Thyroid gland (tissue), 4 donors: ENCODE measurements at places on chromosomes 4 and X. TPM values are rescaled to one million over a fixed set of nuclear protein-coding genes. Genes with fewer than 3 reads are reported as not detected.

Gene TIGD4
- total RNA-seq = 1.8 TPM

Gene NAA11
- not detected for total RNA-seq

DNA sequence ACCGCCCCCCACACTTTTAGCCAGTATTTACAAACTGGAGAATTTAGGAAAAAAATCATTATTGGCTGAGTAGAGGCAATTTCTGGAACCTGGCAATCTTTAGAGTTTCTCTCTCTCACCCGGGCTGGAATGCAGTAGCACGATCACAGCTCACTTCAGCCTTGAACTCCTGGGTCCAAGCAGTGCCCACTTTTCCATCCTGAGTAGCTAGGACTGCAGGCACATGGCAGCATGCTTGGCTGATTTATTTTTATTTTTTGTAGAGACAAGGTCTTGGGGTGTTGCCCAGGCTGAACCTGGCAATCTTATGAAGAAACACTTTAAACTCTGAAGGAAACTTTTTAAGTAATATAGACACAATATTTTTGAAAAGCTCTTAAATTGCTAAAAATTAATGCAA is 120.1 kb downstream of the AFF1 start:
- DNase-seq = peak; percentile 68

Gene CFAP99
- 1.9 TPM for total RNA-seq

Gene SPANXA2
- not detected for total RNA-seq

- no peak for DNase-seq
These were observed 212.0 kb downstream of the DHX15 start for GRCh38 chr4:24372341-24372740.

DNA sequence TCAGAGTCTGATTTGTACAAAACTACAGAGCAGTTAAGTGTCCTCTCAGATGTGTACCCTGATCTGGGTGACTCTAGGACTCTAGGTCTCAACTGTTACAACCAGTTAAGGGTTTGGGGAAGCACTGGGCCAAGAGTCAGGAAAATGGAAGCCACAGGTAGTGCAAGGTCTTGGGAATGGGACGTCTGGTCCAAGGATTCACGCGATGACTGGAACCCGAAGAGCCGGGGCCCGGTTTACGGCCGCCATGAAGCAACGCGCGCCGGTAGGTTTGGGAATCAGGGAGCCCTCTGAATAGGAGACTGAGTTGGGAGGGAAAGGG is 321 bp upstream of the HPRT1 start:
- no peak for DNase-seq

Gene EDA
- 27.0 TPM for total RNA-seq

DNA sequence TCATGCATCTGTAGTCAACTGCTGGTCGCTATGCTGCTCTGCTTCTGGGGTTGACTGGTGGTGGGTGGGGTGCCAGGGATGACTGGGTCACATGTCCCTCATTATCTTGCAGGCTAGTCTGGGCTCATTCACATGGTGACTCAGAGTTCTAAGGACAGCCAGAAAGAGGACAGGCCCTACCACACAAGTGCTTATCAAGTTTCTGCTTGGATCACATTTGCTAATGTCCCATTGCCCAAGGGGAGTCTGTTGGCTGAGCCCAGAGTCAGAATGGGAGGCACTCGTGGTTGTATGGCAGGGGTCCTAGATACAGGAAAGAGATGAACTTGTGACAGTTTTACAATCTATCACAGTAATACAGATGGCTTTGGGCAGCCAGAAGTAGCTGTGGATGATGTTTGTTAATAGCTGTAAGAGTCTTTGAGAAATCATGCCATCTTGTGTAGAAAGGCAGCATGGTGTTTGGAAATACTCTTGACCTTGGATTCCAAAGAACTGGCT is 221.3 kb downstream of the GPAT3 start:
- DNase-seq = no peak

DNA sequence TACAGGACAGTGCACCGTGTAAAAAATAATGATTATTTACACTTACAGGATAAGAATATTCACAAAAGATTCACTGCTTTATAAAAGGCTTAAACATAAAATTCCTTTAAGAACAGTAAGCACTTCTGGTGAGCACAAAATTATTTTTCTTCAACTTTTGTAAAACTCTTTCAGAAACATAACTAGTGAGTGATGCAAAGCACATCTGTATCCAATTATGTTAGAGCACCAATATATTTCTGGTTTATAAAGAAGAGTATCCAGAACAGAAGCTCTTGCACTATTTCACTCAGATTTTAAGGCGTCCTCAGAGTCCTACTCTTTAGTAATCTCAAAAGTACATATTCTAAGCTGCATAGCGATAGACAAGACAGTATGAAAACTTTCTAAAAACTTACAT is 276.0 kb downstream of the C4orf33 start:
- no peak for DNase-seq

DNA sequence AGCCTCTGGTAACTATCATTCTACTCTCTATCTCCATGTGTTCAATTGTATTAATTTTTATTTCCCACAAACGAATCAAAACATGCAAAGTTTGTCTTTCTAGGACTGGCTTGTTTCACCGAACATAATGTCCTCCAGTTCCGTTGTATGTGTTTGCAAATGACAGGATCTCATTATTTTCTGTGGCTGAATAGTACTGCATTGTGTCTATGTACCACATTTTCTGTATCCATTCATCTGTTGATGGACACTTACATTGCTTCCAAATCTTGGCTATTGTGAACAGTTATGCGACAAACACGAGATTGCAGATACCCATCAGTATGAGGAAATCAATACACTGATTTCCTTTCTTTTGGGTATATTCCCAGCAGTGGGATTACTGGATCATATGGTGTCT is 8.4 kb upstream of the LDOC1 start:
- DNase-seq = no peak

Gene ATOH1
- not detected for total RNA-seq

GRCh38 chr4:180564026-180564425 is 1679.2 kb upstream of the TENM3 start:
- no peak for DNase-seq

GRCh38 chrX:312621-313331 is 5.8 kb downstream of the GTPBP6 start:
- DNase-seq = no peak
